ENCODE measurements at places on chromosomes 6 and 20.

- DNase-seq, result no peak
These were observed 51.8 kb upstream of the DTNBP1 start for GRCh38 chr6:15714658-15715057.

GRCh38 chr20:9457136-9457535 lies 57.3 kb upstream of the LAMP5 start:
- no peak for DNase-seq

DNA sequence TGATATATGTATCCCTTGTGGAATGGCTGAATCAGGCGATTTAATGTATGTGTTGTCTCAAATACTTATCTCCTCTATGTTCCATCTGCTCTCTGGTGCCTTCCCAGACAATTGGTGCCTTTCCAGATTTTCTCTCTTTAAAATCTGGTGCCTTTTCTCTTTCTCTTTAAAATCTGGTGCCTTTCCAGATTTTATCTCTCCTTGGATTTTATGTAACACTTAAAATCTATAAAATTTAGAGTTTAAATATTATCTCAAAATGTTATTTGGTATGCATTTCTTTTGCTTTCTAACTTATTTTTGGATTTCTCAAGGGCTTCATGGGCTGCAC lies 116.3 kb downstream of the KIF13A start:
- DNase-seq, result no peak

DNA sequence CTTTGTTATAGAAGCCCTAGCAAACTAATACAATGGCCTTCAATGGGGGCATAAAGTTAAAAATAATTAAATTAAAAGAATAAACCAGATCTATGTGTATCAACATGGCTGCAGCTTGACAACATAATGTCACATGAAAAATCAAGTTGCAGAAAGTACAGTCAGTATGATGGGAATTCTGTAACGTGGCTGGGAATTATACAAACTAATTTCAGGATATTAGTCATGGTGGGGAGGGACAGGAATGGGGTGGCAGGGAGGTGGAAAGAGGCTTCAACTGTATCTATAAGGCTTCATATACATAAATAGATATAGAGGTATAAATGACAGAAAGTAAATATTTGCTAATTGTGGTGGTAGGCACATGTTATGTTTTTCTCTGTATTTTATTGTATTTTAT lies 107.1 kb downstream of the UNC5CL start:
- no peak for DNase-seq

DNA sequence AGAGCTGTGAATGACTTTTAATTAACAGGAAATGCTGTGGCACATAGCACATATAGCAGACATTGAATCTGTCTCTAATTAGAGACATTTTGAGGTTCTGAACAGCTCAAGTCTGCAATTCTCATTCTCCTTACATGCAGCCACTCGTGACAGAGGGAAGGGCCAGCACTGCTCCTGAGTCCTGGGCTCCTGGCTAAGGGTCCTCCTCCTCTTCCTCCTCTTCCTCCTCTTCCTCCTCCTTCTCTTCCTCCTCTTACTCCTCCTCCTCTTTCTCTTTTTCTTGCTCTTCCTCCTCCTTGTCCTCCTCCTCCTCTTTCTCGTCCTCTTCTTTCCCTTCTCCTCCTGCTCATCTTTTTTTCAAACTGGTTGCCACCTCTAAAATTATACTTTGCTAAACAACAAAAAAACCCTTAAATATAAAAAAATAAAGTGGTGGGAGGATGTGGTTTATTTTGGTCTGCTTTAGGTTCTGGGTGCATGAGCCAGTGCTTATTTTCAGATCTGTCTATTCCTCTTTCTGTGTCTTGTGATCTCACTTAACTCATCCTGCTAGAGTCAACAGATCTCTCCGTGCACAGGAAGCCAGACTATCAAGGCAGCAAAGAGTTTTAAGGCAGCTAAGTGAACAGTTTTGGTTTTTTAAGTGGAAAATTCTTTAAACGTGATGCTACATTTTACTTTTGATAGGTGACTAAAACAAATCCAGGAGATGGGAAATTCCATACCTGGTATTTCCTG lies 159.3 kb downstream of the CD83 start:
- no peak for DNase-seq

Measured in renal pelvis (tissue), 12 donors.